T follicular helper cell (primary cell): ENCODE measurements at places on chromosomes 7 and 10.

- no peak for DNase-seq
Measured at GRCh38 chr10:94010116-94010515, 16.4 kb downstream of the PLCE1 start.

- no peak for DNase-seq
Measured at GRCh38 chr7:64628721-64629120, 37.2 kb upstream of the ZNF107 start.

DNA sequence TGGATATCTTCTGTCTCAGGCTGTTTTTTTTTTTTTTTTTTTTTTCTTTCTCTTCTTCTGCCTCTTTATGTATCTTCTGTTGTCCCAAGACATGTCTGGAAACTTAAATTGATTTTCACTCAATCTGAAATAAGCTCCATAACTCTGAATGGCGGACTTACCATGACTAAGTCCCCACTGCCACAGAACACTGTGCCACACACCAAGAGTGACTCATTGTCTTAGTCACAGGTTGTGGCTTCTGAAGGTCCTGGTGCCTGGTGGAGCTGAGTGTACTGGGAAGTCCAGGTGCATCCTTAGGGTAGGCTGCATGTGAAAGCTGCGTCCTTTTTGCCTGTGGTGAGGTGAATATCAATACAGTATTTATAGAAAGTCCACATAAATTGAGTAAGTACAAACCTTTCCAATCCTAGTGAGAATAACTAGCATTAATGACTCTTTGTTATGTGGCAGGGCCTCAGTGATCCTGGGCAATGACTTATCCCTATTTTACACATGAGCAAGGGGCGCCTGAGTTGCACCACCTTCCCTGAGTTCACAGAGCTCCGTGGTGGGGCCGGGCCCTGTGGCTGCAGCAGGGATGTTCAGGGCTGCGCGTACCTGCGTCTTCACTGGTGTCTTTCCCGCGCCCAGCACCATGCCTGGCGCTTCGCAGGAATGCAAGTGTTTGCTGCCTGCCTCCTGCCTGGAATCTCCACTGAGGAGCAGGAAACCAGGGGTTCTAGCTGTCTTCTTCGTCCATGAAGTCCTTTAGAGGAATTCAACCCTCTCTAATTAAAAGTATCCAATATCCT is 4.3 kb downstream of the PFKP start:
- DNase-seq = no peak

DNA sequence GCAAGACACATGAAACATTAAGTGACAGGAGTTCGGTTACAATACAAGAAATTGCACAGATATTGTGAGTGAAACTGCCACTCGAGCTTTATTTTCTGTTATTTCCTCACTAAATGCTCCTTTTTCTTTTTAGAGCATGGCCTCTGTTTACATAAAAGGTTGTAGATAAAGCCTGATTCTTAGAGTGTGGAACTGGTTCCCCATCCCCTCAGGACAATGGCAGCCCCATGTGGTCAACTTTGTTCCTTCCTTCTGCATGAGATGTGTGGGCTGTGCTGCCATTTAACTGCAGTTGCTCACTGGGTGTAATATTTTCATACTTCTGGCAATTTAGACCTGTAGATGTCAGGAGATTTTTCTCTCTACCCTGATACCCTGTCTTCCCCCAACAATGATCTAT is 70.2 kb downstream of the LRGUK start:
- no peak for DNase-seq

GRCh38 chr7:17467386-17467945 is 169.0 kb downstream of the AHR start:
- DNase-seq = no peak

GRCh38 chr10:17239345-17240085 is 11.5 kb downstream of the VIM start:
- DNase-seq = no peak

GRCh38 chr7:105621617-105622016 is 40.3 kb upstream of the EFCAB10 start:
- DNase-seq = no peak

GRCh38 chr7:1312136-1313070 is 79.7 kb downstream of the UNCX start:
- no peak for DNase-seq

DNA sequence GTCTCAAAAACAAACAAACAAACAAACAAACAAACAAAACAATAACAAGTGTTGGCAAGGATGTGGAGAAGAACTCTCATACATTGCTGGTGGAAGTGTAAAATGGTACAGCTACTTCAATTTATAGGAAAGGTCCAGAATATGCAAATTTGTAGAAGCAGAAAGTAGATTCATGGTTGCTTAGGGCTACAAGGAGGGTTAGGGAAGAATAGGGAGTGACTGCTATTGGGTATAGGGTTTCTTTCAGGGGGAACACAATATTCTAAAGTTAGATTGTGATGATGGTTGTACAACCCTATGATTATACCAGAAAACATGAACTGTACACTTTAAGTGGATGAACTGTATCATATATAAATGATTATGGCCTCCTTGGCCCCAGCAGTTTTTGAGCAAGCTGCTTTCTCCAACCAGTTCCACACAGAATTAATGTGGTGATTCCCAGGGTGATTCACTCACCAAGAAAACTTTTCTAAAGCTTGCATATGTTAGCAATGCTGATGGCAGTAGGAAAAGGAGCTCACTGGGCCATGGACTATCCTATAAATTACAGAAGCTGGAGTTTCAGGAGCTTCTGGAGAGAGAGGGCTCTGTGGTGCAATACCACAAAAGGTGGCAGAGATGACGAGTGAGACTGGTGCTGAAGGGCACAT is 52.8 kb upstream of the KCNIP2 start:
- no peak for DNase-seq

DNA sequence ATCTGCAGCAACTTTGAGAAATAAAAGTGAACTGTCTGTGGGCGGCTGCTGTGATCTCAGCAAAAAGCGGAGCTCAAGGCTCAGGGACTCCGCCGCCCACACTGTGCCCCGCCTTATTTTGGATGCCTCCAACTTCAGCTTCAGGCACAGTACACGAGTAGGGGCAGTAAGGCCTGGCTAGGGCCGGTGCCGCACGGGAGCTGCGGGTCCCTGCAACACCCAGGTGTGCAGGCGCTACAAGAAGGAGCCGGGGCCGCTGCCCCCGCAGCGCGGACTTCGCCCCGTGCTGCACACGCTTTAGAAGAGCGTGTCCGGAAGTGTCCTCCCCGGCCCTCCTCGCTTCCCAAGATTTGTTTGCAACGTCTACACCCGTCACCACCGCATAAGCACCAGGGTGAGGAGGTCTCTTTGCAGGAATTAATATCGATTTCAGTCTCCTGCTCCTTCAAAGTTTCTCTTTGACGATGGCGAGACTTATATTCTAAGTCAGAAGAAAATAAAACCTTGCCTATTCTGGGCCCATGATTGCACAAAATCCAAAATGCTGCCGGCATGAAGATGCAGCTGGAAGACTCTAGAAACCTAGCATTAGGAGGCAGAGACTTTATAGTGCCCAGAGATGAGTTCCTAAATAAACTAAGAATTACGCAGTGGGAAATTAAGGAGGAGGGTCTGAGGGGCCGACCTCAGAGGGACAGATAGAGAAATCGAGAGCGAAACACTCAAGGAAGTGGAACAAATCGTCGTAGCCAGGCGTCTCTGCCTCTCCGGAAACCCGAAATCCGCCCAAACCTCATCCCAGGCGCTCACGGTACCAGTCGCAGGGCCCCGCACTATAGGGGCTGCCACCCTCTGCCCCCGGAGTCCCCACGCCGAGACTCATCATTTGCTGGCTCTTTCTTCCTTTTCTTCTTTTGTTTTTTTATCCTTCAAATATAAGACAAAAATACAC is 6.4 kb downstream of the VAX1 start:
- DNase-seq = no peak

GRCh38 chr10:97571622-97572021 is 957 bp upstream of the ANKRD2 start:
- no peak for DNase-seq

DNA sequence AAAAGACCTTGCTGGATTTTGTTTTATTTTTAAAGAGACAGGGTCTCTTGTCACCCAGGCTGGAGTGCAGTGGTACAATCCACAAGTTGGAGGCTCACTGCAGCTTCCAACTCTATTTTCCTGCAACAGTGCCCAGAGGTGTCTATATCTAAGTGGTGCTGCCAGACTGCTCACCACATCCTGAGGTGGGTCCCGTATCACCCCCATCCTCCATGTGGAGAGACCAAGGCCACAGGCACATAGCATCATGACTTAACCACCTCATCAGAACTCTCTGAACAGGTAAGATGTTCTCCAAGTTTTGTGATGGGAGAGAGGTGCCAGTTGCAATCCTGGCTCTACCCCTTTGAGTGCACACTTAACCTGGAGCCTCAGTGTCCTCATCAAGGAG is 98.2 kb downstream of the RNF216 start:
- DNase-seq = no peak

- no peak for DNase-seq
Measured at GRCh38 chr10:117720931-117721835, 178.6 kb downstream of the EMX2 start.

DNA sequence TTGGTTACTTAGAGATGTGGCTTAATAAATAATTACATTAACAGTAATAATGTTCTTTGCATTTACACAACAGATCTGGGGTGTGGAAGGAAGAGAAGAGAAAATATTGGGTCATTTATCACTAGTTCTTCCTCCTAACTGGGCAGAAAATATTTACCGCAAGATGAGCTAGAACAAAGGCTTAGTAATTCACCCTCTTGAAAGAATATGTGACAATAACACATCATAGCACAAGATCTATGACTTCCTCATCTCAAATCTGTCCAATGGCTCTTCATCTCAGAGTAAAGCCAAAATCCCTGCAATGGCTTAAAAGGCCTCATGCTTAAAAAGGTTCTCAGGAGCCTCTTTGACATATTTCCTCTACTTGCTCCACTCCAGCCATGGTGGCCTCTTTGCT is 178.6 kb downstream of the ZNF438 start:
- DNase-seq = no peak

- DNase-seq = no peak
Measured at GRCh38 chr7:140876519-140877248, 48.0 kb downstream of the BRAF start.

GRCh38 chr10:2459713-2460112 is 607.6 kb upstream of the PFKP start:
- no peak for DNase-seq

DNA sequence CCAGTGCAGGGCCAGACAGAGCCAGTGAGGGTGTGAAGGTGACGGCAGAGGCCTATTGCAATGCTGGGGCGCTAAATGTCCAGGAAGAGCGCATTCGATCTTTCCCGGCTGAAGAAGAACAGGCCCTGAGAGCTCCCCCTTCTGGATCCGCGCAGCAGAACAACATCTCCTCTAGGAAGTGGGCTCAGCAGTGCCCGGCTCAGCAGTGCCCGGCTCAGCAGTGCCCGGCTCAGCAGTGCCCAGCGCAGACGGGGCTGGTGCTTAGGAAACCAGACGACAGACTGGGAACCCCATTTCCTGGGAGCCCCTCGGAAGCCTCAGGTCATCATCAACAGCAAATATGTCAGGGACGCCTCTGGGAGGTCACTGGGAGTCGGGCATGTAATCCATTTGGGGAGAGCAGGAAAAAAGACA is 4.7 kb upstream of the NOS3 start:
- DNase-seq = peak; percentile 34

- no peak for DNase-seq
Measured at GRCh38 chr7:86748843-86749719, 105.4 kb downstream of the GRM3 start.

GRCh38 chr7:115297656-115298055 is 375.8 kb downstream of the MDFIC start:
- no peak for DNase-seq

DNA sequence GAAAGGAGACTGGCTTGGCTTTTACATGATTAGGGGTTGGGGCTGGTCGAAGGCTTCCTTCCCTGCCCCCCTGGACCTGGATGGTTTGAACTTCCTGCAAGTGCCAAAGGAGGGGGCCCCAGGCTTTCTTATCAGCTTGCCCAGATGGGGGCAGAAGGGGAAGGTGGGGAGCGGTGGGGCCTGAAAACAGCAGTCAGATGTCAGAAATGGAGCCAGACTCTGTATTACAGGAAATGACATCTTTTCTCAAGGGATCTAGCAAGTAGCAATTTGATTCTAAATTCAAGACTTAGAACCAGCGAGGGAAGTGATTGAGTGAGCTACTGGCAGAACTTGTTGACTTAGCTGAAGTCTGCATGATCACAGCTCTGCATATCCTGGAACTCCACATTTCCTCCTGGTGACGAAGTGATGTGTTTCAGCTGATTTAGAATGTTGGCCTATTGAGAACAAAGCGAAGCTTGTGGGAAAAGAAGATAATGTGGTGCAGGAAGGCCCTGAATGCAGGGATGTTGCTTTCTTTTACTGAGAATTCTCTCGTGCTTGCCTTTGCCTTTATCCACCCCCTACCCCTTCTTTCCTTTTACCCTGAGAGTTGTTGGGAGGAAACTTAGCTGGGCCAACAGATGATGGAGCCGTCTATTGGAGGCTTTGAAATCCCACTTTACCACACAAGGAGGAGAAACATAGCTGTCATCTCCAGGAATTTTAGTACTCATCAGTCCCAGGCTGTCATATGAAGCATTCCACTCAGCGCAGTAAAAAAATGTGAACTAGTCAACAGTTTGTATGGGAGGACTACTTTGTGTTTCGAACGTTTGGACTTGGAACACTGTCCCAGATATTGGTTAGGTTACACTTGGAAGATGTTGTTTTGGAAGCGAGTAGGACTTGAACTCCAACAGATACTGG is 43.2 kb downstream of the CCNY start:
- no peak for DNase-seq

DNA sequence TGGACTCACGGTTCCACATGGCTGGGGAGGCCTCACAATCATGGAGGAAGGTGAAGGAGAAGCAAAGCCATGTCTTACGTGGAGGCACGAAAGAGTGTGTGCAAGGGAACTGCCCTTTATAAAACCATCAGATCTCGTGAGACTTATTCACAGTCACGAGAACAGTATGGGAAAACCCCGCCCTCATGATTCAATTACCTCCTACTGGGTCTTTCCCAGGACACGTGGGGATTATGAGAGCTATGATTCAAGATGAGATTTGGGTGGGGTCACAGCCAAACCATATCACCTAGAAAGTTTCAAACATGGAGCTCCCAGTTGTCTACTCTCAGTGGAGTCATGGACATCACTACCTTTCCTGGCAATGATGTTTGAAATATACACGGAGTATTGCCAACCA is 49.6 kb downstream of the CYCS start:
- DNase-seq = no peak

GRCh38 chr10:9274206-9274755 is 1219.8 kb downstream of the GATA3 start:
- no peak for DNase-seq

DNA sequence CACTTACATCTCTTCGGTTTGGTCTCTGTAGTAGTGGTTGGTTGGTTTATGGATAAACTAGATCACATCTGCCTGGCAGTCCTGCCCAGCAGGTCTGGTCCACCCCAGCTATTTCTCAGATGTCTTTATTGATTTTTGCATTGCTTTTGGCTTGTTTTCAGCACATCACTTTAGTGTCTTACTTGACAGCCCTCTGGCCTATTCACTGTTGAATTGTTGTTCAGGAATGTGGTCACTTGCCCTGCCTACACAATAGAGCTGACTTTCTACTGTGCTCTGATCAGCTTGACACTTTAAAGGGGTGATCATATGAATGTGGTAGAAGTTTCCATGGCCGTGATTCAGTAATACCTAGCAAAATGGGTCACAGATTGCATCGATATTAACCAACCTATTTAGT is 719.2 kb upstream of the LRRN3 start:
- DNase-seq = no peak
